DMS 273 treated with DMSO at 0.1 percent for 48 hours (cell line): ENCODE measurements at places on chromosomes 5 and 9.

GRCh38 chr5:67378256-67378655, 181.7 kb upstream of the CD180 start:
- no peak for DNase-seq

DNA sequence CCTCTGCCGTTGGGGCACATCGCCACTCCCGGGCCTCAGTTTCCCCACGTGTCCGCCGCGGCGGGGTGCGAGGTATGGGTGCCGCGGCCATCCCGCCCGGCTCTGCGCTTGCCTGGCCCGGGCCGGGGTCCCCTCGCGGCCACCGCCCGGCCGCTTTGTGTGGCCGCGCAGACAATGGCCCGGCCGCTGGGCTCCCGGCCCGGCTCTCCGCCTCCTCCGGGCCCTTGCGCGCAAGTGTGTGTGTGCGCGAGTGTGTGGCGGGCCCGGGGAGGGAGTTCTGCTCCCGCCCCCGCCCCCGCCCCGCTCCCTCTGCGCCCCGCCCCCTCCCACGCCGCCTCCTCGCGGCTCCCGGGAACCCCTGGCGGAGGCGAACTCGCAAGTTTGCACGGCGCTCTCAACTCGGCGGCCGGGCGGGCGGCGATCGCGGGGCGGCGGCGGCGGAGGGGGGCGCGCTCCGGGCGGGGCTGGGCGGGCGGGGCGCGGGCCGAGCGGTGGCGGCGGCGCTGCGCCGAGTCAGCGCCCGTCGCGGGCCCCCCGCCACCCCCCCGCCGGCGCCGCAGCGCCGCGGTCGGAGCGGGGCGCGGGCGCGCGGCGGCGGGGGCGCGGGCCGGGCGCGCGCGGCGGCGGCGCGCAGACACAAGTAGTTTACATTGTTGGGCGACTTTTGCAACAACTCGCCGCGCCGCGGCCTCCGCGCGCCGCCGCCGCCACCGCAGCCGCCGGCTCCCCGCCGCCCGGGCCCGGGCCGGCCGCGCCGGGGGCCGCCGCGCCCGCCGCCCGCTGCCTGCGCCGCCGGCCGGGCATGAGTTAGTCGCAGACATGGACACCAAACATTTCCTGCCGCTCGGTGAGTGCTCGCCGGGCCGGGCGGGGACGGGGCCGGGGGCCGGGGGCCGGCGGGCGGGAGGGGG, at the start of gene RXRA:
TSS of gene RXRA (plus strand) at position 643 of the 911 bp plus-strand sequence. CDS start at position 820, 177 bp downstream.
- DNase-seq = peak; percentile 12

DNA sequence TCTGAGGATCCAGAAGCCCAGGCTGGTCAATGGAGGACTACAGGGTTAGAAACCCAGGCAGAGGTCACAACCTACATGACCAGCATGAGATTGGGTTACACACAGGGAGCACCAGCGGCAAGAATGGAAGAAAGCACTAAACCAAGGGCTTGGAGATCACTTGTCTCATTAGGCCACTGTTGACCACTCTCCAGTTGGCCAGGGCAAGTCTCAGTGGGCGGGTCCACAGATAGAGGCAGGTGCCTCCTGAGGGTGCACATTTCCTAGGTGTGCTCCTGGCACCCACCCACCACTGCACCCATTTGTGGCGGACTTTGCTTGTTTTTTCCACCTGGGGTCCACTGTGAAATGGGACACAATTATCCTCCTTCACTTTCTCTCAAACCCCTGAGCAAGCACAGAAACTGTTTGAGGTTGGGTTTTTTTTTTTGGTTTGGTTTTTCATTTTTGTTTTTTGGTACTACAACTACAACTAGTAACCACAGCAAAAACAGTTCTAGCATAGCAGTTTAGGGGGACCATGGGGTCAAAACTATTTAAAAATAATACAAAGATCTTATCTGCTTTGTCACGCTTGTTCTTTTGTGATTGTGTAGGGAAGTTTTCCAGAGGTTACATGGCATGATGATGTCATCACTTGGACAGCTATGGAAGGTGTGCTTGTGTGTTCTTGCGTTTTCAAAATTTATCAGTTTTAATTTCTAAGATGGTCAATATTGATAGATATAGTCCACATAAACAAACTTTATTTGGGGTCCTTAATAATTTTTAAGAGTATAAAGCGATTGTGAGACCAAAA, 6.1 kb downstream of the NPR2 start:
- DNase-seq = no peak

DNA sequence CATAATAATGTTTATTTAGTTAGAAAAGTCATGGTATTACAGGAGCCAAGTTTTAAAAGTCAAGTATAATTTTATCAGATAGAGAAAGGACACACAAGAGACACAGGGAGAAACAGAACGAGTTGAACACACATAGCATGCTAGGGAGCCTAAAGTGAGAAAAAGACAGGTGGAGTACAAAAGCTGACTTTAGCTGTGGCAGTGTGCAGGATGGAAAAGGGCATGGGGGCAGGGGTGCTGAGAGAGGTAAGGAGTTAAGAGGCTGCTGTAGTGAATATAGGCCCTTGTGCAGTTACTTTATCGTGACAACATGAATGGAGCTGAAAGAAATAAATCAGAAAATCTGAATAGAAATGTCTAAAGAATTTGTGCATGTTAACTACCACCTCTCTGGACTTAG, 18.0 kb downstream of the HMGCS1 start:
- no peak for DNase-seq

DNA sequence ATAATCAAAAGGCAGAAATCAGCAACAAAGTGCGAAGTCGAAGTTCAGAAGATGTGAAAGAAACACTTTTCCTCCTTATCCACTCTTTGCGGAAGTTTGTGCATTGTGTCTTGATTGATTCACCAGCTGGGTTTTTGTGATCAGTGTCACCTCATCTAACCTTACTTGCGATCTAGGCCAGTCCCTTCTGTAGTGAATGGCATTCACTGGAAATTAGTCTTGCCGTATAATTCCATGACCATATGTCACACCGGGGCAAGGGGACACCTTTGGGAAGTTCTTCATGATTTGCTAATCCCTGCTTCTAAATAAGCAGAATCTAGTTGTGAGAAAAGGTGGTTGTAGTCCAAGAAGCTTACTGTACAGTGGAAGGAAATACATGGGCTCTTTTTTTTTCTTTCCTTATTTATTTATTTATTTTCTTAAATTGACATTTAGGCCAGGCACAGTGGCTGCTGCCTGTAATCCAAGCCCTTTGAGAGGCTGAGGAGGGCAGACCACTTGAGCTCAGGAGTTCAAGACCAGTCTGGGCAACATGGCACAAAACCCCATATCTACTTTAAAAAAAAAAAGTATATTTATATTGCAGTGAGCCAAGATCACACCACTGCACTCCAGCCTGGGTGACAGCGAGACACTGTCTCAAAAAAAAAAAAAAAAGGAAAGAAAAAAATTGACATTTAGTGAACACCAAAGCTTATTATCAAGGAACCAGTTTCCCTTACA, 7.8 kb downstream of the RAI14 start:
- DNase-seq = no peak

DNA sequence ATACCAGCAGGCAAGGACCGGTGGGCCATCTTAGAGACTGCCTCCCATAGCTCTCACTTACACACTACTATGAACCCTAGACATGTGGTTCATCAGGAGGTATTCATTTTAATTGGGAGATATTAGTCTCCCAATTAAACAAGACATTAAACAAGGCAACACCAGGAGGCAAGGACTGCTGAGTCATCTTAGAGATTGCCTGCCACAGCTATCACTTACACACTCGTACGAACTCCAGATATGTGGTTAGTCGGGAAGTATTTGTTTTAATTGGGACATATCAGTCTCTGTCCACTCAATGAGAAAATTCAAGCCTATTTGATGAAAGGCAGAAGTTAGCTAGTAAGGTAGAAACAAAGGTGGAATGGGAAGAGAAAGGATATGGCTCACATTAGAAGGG, 343.9 kb downstream of the NFIB start:
- no peak for DNase-seq

DNA sequence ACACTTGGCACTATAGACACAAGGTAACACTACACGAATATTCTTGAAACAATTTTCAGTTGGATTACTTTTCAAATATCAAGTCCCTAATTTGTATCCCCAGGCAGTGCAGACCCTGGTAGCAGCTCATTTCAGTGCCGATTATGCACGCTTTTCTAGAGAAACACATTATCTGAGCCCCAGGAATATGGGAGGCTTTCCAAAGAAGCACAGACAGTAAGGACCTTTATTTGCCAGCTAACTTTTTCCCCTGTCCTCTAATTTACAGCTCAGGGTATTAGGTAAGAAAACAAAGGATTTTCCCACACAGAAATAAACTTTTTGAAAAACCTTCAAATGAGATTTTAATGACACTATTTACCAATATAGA, 852.3 kb upstream of the DMAC1 start:
- DNase-seq = no peak

DNA sequence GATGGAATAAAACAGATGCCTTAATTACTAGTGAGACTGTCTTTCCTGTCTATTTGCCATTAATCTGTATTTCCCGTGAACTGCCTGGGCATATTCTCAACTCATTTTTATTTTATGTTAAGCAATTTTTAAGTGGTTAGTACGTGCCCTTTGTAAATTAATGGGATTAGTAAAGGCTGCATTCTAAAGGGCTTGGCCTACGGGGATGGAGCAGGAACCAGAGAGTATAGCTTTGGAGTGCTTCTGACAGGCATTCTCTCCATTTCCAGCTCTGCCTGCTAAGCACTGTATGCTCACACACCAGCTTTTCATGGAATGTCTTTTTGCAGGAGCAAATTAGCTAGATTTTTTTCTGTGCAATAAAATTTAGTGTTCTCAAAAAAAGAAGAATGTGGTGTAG, 241.2 kb downstream of the MCTP1 start:
- DNase-seq = no peak

DNA sequence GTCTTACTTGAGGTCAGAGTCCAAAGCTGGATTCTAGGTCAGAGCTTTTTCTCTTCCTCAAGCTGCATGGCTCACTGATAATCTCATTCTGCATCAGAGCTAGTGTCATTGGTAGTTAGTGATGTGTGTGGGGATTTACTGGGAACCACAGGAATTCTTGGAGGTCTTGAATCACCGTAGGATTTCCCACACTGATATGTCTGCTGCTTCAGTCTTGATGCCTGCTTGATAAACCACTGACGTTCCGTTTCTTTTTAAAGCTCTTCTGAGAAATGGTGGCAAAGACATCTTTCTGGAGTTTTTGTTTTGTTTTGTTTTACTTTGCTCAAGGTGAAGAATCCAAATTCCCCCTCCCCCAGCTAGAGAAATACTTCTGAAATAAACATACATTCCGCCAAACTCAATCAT, 1.2 kb upstream of the GARIN3 start:
- DNase-seq = no peak
